ENCODE measurements at places on chromosomes 1 and 21.

- no peak for DNase-seq
These were observed 136.2 kb upstream of the RUNX3 start for GRCh38 chr1:25066256-25066655.

DNA sequence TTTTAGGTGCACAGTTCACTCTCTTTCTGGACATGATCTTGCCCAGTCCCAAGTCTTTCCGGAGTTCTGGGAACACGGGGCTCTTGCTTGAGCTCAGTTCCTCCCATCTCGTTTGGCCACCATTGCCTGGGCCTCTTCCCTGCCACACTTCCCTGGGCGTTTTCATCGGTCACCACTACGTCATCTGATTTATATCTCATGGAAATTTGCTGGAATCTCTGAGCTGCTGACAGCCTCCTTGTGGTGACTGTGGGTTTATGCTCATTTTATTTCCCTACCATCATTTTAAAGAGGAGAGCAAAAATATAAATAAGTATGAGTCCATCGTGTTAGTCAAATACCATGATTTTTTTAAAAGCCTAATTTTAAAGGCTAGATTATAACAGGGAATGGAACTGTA is 449.1 kb upstream of the KAZN start:
- DNase-seq, result no peak

DNA sequence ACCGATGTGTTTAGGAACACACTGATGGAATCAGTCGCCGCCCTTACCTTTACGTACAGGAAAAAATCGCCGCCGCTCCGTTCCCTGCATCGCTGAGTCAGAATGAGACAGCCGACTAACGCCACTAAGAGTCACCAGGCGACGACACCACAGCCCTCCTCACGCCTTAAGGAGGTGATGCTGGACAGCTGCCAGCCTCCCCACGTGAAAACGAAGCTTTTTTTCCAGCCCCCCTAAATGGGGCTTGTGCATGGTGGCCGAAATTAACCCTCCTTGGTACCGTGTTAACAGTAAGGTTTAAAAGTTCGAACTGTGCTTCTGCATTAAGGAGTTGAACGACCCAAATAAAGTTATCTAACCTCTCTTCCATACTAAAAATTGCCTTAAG is 511 bp downstream of the DNTTIP2 start:
- DNase-seq, result peak; percentile 50

DNA sequence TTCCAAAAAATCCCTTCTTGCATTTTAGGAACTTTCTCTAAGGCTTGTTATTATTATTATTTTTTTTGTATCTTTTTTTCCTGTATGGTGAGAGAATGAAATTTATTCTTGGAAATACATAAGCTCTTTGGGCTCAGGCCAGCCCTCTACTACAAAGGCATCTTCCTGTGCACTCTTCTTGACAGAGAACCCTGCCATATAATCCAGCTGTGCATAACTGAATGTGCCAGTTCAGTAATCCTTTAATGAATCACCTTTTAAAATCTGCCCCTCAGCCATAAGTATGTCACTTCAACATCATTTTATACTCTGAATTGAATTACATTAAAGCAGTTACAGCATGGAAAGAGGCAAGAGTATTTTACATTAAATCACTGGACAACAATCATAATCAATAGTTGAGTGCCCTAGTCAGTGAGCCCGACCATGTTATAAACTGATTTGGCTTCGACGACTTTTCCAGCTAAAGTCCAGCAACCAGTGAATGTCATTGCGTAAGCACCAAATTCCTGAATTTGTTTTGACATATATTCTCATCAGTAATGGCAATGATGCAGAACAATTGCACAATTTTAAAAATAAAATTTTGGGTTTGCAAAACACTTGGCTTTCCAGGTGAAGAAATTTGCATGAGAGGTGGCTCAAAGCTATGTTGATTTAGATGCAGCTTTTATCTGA is 59.2 kb upstream of the KCNK2 start:
- no peak for DNase-seq

GRCh38 chr1:222586842-222587241 is 2.9 kb downstream of the TAF1A start:
- DNase-seq, result no peak

DNA sequence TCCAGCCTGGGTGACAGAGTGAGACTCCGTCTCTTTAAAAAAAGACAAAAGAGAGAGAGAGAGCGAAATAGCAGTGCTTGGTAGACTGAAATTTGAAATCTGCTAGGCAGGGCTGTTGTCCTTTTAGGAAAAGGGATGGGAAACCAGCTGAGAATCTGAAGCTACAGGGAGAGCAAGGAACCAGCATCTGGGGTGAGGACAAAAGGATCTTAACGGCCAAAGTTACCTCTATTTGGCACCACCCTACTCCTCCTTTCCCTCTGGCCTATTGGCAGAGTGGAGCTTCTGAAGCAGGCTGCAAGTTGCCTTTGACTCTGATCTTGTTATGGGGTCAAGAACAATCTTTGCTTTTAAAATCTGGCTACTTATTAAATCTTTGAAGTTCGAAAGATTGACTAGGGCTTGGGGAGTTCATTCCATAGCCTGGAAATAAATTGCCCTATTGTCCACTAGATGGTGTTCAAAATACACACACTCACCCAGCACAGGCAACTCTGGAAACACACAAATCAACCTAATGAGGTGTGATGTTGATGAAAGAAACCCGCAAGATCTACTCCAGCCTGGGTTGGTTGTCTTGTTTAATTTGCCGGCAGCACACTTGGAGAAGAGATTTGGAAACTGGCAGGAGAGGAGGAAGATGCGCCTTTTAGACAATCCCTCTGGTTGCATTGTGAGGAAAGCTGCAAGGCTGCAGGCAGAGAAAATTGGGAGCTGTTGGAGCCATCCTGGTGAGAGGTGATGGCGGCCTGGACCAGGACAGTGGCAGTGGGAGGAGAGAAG is 16.5 kb upstream of the PARP1 start:
- DNase-seq, result no peak

- no peak for DNase-seq
These were observed 9.3 kb downstream of the CBR1 start for GRCh38 chr21:36079010-36079649.

DNA sequence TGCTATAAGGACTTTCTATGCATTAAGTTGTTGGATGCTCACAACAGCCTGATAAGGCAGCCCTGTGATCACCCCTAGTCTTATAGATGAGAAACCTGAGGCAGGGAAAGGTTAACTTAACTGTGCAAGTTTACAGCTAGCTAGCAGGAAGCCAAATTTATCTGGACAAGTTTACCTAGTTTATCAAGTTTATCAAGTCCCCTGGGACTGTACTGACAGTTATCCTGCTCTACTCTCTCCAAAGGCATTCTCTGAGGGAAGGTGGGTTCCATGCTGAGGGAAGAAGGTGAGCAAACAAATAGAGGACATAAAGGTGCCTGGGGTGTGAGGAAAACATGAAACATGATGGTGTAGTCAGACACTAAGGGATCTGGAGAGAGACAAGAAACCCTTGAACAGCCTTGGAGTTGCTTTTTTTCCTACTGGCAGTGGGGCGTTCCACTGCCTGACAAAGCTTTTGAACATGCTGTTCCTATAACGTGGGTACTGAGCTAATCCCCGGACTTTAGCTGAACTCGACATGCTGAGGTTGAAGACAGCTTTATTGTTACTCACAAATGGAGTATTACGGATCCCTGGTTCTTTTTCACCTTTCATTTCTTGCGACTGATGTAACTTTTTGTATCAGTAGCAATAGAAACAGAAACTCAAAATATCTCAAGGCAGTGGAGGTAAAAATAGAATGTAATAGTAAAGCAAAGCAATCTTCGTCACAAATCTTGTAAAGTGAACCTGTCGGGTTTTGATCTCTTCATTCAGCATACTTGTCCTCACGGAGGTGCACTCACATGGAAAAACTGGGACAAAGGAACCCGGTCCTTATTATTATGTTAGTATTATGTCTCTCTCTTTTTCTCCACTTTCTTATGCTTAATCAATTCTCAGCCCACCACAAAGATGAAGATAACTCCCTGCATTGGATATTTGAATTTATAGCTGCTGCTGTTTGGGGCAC is 42.4 kb upstream of the ESRRG start:
- DNase-seq, result no peak

DNA sequence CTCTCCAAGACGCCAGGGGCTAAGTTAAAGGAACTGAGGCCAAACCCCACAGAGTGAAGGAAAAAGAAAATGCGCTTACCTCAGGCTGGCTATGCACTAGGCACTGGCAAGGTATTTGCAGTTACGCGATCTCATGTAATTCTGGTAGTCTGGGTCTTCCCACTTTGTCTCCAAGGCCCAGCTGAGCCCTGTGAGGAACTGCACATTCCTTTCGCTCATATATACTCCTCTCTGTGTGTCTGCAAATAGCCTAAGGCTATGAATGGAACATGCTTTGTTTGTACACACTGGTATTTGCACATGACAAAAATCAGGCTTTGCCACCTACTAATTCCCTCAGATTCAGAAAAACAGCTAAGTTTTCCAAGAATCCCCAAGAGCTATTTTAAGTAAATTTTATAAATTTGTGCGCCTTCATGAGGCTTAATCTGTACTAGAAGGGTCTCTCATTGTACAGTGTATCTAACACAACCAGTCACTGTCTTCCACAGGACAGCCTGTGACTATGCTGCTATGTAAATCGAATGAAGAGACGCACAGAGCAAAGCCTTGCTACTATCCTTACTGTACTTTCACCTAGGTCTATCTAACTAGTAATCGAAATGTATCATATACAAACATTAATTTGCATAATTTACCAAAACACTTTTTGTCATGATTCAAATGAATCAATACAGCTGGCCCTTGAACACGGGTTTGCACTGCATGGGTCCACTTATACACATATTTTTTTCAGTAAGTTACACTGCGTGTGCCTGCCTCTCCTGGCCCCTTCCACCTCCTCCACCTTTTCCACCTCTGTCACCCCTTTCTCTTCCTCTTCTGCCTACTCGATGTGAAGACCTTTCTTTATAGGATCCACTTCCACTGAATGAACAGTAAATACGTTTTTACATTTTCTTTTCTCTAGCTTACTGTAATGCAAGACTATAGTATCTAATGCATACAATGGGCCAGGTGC is 87.0 kb downstream of the SIPA1L2 start:
- DNase-seq, result no peak

Measured in activated gamma-delta T cell treated with anti-CD3 and anti-CD28 coated beads, Interleukin-2, amount 50 U/mL, for 16 hours (primary cell).